ENCODE measurements at places on chromosomes 1 and 21.
A peak's percentile ranks its signal among the peaks of the same experiment; 100 is the strongest.

DNA sequence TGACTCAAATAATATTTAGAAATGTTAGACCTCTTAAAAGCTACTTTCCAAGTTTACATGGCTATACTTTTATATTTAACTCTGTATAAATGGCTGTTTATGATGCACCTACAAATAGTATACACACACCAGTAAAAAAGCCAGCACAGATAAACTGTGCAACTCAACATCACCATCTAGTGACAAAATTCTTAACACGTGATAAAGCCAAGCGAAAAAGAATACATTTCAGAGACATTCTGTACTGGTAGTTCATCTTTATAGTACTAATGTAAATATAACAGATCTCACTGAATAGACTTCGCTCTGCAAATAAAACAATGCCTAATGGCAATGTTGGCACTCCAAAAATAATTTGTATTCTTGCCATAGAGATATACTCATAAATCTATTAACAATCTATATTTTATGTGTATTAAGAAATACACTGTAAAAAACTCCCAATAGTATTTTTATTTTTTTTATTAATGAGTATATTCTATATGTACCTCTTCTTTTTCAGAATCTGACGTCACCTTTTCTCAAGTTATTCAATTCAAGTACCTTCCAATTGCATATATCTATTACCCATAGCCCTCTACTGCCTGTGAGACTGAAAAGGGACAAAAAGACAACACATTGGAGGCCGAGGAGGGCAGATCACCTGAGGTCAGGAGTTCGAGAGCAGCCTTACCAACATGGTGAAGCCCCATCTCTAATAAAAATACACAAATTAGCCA lies 100.2 kb downstream of the DPYD start:
- no peaks in the 10 kb centered on the region for H3K27me3 ChIP-seq
- H3K27ac ChIP-seq: no peak overlapping the region
- no peak overlapping the region for H3K4me3 ChIP-seq
- no peaks in the 10 kb centered on the region for H3K4me1 ChIP-seq

- no peaks in the 10 kb centered on the region for H3K27me3 ChIP-seq
- no peak overlapping the region for H3K27ac ChIP-seq
- no peak for DNase-seq
- no peak overlapping the region for H3K4me3 ChIP-seq
- no peaks in the 10 kb centered on the region for H3K36me3 ChIP-seq
These were observed 38.3 kb downstream of the IL6R start for GRCh38 chr1:154443274-154444013.

GRCh38 chr1:34787461-34788420 lies 5.1 kb upstream of the GJA4 start:
- no peaks in the 10 kb centered on the region for H3K27me3 ChIP-seq
- no peaks in the 10 kb centered on the region for H3K4me1 ChIP-seq
- no peak for DNase-seq
- no peak overlapping the region for H3K27ac ChIP-seq

DNA sequence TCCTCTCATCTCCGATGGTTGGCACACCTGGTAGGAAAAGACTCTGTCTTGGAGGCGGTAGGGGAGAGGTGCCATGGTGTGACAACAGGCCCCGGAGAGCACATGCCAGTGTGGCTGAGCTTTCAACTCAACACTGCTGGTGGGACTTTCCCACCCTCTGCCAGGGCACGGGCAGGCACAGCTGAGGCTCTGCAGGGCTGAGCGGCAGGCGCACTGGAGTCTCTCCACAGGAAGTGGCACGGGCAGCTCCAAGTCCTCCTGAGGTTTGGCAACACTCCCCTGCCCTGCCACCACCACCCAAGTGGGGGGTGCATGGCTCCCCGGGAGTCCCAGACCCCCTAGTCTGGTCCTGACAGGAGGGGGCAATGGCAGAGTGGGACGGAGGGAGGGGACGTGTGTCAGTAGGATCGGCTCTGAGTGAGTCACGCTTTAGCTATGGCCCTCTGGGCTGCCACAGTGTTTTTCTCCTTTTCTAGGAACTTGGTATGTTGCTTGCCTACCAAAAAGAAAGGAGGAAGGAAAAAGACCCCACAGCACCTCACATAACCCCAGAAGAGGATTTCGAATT lies 27.3 kb upstream of the EVA1B start:
- H3K27me3 ChIP-seq: no peaks in the 10 kb centered on the region
- H3K4me1 ChIP-seq: peaks cover 22% of the 10 kb centered on the region
- H3K27ac ChIP-seq: peak overlapping the region; percentile 7
- peaks cover 11% of the 10 kb centered on the region for H3K36me3 ChIP-seq

GRCh38 chr1:81160696-81161095 lies 640.0 kb upstream of the ADGRL2 start:
- H3K27me3 ChIP-seq: no peaks in the 10 kb centered on the region
- DNase-seq: no peak
- no peaks in the 10 kb centered on the region for H3K36me3 ChIP-seq
- H3K4me1 ChIP-seq: no peaks in the 10 kb centered on the region

- H3K4me3 ChIP-seq: no peak overlapping the region
- DNase-seq: peak; percentile 7
- H3K27me3 ChIP-seq: no peaks in the 10 kb centered on the region
- H3K36me3 ChIP-seq: no peaks in the 10 kb centered on the region
- H3K27ac ChIP-seq: no peak overlapping the region
These were observed 612.9 kb downstream of the PTPRU start for GRCh38 chr1:29849038-29849750.

DNA sequence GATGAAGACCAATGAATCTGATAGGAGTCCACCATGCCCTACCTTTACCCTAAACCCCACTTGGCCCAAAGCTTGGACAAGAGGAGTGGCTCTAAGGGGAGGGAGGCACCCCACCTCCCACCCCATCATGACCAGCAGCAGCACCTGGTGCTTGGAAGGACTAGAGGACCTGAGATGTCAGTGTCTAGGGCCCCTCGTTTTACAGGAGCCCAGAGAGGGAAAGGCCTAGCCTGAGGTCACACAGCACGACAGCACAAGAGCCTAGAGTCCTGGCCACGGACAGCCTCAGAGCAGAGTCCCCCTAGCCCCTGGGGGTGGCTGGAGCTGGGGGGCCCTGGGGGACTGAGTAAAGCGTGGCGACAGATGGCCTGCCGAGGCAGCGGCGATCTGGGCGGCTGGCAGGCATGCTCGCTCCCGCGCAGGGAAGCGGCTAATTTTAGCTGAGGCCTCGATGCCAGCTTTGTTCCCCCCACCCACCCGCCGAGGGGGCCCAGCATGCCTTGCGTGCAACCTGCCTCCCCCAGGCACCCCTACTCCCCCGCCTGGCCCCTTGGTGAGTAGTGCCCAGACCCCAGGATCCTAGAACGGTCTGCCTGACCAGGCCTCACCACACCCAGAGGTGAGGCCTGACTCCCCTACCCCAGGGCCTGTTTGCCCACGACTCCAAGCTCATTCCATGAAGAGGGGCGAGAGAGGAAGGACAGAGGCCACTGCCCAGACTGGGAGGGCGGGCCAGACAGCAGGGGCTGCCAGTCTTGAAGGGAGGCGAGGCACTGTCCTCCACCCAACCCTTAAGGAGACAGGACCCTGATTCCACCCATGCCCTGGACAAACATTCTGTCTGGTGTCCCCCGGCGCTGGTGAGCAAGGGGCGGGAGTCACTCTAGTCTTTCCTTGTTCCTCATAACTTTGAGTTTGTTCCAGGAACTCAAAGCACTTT lies 39.0 kb downstream of the AHDC1 start:
- no peaks in the 10 kb centered on the region for H3K36me3 ChIP-seq
- peak overlapping the region; percentile 67 for H3K27ac ChIP-seq
- H3K4me3 ChIP-seq: no peak overlapping the region

DNA sequence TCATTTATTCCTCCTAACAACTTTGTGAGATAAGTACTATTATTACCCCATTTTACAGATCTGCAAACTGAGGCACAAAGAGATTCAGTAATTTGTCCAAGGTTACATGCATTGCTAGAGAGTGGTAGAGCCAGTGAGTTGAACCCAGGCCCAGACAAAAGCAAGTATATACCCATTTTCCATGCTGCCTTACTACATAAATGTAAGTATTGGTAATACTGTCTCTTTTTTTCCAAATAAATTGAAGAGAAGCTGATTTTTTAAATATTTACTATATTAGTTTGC lies 33.8 kb upstream of the IRF2BP2 start:
- H3K27me3 ChIP-seq: no peaks in the 10 kb centered on the region
- no peak for DNase-seq
- H3K27ac ChIP-seq: peak overlapping the region; percentile 7
- H3K4me1 ChIP-seq: peaks cover 8% of the 10 kb centered on the region

DNA sequence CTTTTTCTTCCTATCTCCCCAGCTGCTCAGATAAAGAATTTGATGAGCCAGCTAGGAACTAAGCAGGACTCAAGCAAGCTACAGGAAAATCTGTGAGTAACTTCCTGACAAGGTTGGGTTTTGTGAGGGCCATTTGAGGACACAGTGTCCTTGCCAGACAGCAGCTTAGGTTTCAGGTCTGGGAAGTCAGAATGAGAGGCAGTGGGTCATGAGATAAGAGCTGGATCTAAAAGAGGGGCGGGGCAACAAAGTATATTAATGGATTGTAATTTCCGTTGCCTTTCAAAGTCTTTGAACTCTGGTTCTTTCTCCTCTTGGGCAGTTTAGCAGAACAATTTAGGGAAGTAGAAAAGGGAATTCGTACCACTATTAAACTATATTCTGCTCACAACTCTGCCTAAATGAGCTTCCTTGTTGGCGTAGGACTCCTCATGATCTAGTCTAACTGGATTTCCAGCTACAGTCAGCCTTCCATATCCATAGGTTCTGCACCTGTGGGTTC lies 16.6 kb downstream of the STX12 start:
- no peak for DNase-seq
- no peaks in the 10 kb centered on the region for H3K27me3 ChIP-seq
- no peaks in the 10 kb centered on the region for H3K4me1 ChIP-seq
- H3K27ac ChIP-seq: no peak overlapping the region

- no peak overlapping the region for H3K4me3 ChIP-seq
- no peaks in the 10 kb centered on the region for H3K36me3 ChIP-seq
- no peak overlapping the region for H3K27ac ChIP-seq
- no peaks in the 10 kb centered on the region for H3K4me1 ChIP-seq
These were observed 150.3 kb downstream of the TIAM1 start for GRCh38 chr21:31193761-31194160.

- no peaks in the 10 kb centered on the region for H3K27me3 ChIP-seq
- no peaks in the 10 kb centered on the region for H3K4me1 ChIP-seq
- no peak overlapping the region for H3K4me3 ChIP-seq
These were observed 138.3 kb downstream of the PGBD5 start for GRCh38 chr1:230287674-230288315.

DNA sequence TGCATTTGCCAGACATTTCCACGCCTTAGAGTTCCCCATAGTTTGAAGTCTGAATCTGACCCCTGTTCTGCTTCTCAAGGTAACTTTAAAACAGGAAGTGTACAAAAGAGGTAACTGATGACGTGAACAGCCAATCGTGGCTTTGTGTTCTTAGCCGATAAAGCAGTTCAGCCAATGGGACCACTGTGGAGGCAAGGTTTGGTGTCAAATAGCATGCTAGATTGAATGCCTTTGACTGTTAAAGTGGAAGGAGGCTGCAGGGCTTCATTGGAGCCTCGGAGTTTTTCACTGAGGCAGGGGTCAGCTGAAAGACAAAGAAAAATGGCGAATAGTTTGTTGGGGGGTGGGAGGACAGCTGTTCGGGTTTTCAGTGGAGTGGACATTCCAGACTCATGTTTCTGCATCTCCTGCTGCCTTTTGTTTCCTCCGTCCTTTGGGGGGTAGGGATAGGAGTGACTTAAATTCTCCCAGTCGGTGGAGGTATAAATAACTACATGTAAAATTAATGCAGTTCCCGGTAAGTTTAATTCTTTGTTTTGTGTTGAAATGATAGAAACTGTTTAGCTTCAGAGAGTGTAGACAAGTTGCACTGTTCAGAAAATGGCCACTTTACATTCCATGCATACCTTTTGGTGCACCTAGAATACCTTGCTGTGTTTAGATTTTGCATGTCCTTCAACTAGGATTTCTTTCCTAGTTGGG lies 17.7 kb downstream of the NFYC start:
- H3K4me1 ChIP-seq: peaks cover 43% of the 10 kb centered on the region
- peak overlapping the region; percentile 74 for H3K4me3 ChIP-seq
- peak overlapping the region; percentile 91 for H3K27ac ChIP-seq
- H3K27me3 ChIP-seq: no peaks in the 10 kb centered on the region
- H3K36me3 ChIP-seq: no peaks in the 10 kb centered on the region

- no peak overlapping the region for H3K4me3 ChIP-seq
- H3K27me3 ChIP-seq: no peaks in the 10 kb centered on the region
- no peaks in the 10 kb centered on the region for H3K36me3 ChIP-seq
- no peak overlapping the region for H3K27ac ChIP-seq
- no peak for DNase-seq
These were observed 255.9 kb downstream of the LMO4 start for GRCh38 chr1:87584586-87584985.

DNA sequence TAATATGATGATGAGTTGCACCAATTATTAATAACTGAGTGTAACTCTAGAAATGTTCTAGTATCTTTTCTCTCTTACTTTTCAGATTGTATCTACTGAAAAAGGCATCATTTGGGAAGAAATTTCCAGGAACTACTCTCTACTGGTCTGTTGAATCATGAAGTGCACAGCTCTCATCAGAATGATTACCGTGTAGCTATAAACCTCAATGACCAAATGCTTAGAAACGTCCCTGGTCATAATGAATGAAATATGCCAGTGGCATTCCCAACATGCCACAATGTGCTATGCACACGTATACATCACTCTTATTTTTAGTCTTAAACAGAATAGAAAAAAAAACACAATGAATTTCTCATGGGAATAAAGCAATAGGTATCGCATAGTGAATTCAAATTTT lies 534.3 kb upstream of the OLFM3 start:
- H3K4me1 ChIP-seq: no peaks in the 10 kb centered on the region
- no peaks in the 10 kb centered on the region for H3K36me3 ChIP-seq
- H3K27me3 ChIP-seq: no peaks in the 10 kb centered on the region
- DNase-seq: no peak

GRCh38 chr1:30818568-30819243 lies 61.1 kb upstream of the LAPTM5 start:
- DNase-seq: no peak
- no peak overlapping the region for H3K4me3 ChIP-seq
- no peaks in the 10 kb centered on the region for H3K27me3 ChIP-seq
- H3K27ac ChIP-seq: no peak overlapping the region
- H3K36me3 ChIP-seq: no peaks in the 10 kb centered on the region

- H3K4me3 ChIP-seq: no peak overlapping the region
- H3K4me1 ChIP-seq: no peaks in the 10 kb centered on the region
- no peak overlapping the region for H3K27ac ChIP-seq
- no peak for DNase-seq
- no peaks in the 10 kb centered on the region for H3K36me3 ChIP-seq
These were observed 259.9 kb downstream of the HHIPL2 start for GRCh38 chr1:222288053-222288452.

- H3K4me3 ChIP-seq: no peak overlapping the region
- H3K27ac ChIP-seq: no peak overlapping the region
- H3K27me3 ChIP-seq: no peaks in the 10 kb centered on the region
- no peak for DNase-seq
- H3K4me1 ChIP-seq: peaks cover 13% of the 10 kb centered on the region
- H3K36me3 ChIP-seq: no peaks in the 10 kb centered on the region
These were observed 15.0 kb downstream of the KCNQ4 start for GRCh38 chr1:40798366-40799281.

DNA sequence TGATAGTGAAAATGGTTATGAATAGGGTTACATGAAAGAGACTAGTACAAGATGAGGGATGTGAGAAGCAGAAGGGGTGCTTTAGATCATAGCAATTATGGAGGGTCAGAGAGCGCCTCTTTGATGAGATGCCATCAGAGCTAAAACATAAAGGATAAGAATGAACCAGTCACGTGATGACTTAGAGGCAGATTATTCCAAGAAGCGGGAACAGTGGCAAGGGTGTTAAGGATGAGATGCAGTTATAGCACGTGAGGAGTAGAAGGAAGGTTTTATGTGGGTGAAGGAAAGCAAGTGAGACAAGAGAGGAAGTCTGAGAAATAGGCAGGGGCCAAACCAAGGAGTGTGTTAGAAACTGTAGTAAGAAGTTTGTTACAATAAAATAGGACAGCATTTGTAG lies 360.1 kb downstream of the DPYD start:
- H3K27me3 ChIP-seq: no peaks in the 10 kb centered on the region
- H3K27ac ChIP-seq: no peak overlapping the region
- no peaks in the 10 kb centered on the region for H3K4me1 ChIP-seq
- no peak for DNase-seq
